ENCODE measurements at places on chromosomes 7 and 10.
A peak's percentile ranks its signal among the peaks of the same experiment; 100 is the strongest.

- no peak for DNase-seq
These were observed 995.5 kb upstream of the C7orf33 start for GRCh38 chr7:147595042-147595441.

DNA sequence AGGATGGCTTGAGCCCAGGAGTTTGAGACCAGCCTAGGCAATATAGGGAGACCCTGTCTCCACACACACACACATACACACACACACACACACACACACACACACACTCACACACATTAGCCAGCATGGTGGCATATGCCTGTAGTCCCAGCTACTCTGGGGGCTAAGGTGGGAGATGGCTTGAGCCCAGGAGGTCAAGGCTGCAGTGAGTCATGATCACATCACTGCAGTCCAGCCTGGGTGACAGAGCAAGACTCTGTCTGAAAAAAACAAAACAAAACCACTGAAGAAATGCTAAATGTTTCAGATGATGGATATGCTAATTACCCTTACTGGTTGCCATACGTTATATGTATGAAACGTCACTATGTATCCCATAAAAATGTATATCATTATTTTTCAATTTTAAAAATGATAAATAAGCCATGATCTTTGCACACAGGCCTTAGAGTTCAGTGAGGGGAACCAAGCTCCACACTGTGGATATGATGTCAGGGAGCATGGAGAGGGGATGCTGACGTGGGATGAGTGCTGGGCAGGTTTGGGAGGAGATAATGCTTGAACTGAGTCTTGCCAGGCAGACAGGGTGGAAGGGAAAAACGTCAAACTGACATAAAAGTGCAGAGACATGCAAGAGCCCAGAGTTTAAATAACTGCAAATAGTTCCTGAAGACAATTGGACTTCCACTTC is 45.9 kb upstream of the ARHGAP12 start:
- no peak for DNase-seq

DNA sequence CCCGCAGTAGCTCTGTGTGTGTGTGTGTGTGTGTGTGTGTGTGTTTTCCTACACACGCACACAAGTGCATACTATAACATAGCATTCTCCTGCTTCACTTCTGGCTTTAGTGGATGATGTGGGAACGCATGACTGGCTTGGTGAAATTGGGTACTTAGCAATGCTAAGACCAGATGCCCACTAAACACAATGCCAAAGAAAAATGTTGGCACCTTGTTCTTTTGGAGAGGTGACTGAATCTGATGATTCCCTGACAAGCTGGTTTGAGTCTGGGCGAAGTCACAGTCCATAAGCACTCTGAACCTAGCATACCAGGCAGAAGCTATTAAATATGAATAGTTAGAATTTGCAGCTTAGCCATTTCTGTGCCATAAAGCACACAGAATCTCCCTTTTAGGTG is 68.0 kb upstream of the CDCA7L start:
- no peak for DNase-seq

DNA sequence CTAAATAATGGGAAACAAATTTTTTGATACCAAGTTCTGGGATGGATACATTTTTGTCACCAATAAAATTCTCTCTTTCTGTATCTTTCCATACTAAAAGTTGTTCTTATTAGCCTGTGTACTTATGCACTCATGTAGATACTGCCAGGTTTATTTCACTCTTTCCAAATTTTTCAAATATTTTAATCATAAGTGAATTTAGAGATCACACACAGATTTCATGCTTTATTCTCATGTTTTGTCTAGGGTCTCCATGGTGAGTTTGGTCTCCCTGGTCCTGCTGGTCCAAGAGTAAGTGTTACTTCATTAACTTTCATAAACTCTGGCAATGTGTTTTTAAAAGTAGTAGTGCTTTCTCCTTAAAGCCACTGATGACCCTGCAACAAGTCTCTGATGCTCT is 20.3 kb downstream of the COL1A2 start:
- no peak for DNase-seq

GRCh38 chr7:79455173-79455790 is 1.8 kb upstream of the MAGI2 start:
- peak; percentile 5 for DNase-seq

GRCh38 chr10:71817831-71818655 is 33.0 kb downstream of the PSAP start:
- DNase-seq = no peak

GRCh38 chr7:13057462-13058200 is 370.2 kb downstream of the ARL4A start:
- no peak for DNase-seq

GRCh38 chr7:99028261-99028973 is 115.5 kb downstream of the SMURF1 start:
- DNase-seq = no peak

DNA sequence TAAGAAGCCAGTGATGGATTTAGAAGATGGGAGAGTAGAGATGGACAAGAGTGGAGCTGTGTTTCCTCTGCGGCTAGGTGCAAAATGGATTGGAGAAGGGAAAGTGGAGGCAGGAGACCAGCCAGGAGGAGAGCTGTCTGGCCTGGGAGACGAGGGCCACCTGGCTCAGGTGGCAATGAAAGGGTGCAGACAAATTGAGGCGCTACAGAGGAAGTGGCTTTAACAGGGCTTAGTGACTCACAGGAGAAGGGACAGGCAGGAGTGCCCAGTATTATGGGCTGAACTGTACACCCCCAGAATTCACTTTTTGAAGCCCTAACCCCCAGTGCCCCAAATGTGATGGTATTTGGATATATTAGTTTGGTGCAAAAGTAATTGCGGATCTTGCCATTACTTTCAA is 65.6 kb upstream of the DUSP5 start:
- DNase-seq = no peak

DNA sequence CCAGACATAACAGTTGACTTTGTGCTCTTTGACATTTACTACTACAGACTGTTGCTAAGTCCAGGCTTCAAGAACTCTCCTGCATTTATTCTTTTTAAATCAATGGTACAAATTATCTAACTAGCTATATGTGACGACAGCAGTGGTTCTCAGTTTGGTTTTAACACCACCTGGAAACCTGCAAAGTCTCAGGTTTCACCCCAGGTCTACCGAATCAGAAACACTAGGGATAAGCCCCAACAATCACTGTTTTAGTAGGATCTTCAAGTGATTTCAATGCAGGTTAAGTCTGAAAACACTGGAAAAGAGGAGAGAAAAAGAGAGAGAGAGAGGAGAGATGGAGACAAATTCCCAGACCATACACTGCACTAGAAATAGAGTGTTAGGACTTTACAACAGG is 519.0 kb downstream of the PCDH15 start:
- no peak for DNase-seq

DNA sequence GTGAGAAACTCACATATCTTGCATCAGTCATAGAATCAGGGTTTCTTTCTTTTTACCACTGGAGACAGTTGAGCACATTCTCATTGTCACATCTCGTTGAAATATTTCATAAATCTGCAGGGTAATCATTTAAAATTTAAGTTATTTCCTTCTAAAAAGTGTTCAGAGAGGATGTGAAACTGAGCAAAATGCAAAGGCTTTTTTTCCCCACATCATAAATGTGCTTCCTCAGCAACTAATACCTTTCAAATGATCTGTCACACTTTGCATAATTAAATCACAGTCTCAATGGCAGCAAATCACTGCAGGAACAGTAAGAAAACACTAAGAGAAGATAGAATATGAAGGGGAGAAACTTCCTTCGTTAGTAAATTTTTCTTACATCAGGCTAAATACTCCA is 187.5 kb downstream of the EVX1 start:
- no peak for DNase-seq

DNA sequence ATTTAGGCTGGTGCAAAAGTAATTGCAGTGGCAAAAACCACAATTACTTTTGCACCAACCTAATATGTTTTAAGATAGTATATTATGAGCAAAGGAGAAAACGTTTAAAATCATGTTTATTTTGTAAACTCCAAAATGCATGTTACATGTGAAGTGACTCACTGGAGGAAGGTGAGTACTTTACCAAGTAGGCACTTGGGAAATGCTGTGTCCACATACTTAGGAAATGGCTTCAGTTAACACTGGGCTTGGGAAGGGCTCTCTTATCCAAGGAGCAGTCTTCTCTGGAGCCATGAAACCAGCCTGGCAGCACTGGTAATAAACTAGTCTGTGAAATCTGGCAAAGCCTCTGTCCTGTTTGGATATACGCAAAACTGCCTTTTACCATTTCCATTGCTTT is 4.4 kb downstream of the RPS24 start:
- no peak for DNase-seq

DNA sequence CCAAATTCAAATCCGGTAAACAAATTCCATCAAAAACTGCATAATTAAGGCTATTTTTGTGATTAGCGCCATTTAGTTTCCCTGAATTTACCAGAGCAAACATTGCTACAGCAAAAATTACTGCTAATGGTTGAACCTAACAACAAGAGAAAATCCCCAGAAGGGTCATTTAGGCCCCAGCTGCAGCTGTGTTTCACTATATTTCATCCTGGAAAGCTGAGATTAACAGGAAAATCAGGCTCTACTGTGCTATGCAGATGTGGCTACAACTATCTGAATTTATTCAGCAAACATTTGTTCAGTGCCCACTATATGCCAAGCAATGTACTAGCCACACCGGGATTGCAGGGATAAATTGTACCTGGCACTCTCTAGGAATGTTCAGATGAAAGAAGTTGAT is 104.0 kb downstream of the PON1 start:
- DNase-seq = no peak

GRCh38 chr10:121823993-121824463 is 103.8 kb downstream of the ATE1 start:
- no peak for DNase-seq

- DNase-seq = no peak
These were observed 4.3 kb downstream of the KCNH2 start for GRCh38 chr7:150973571-150974451.

DNA sequence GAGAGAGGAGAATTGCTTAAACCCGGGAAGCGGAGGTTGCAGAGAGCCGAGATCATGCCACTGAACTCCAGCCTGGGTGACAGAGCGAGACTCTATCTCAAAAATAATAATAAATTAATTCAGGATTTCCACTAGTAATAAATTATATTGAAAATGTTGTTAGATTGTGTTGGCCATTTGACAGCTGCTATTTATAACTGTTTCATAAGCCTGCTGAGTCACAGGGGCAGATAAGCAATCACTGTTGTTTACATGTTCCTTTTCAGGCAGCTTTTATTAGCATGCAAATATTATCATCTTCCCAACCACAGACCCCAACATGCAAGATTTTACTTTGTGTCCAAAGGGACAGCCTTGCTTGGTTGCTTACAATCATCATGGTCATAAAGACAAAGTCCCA is 49.5 kb upstream of the ZNF138 start:
- DNase-seq = no peak

- no peak for DNase-seq
These were observed 420.4 kb upstream of the SEMA3A start for GRCh38 chr7:84614821-84615501.

GRCh38 chr10:8138471-8138870 is 84.0 kb downstream of the GATA3 start:
- DNase-seq = no peak

DNA sequence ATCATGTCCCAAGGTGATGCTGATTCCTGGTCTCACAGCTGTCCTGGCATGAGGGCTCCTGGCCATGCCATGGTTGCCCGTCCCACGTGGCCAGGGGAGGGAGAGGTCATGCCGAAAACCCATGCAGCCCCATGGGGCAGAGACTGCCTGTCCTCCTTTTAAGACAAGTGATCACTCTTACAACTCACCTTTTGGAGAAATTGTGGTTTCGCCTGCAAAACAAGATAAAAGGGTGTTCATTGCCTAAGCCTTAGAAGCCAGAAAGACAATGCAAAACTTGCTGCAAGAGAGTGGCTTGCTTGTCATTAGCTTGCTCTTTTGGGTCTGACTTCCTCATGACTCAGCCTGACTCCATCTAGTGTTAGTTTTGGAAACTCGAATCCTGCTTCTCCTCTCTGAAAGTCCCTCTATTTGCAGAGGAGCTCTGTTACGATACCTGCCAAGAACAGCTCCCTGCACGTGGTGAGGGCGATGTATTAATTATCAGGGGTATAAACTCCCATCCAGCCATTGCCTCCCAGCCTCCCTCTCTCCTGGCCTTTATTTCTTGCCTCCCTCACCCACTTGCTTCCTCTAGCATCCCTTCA is 26.7 kb downstream of the TMEM273 start:
- DNase-seq = no peak

DNA sequence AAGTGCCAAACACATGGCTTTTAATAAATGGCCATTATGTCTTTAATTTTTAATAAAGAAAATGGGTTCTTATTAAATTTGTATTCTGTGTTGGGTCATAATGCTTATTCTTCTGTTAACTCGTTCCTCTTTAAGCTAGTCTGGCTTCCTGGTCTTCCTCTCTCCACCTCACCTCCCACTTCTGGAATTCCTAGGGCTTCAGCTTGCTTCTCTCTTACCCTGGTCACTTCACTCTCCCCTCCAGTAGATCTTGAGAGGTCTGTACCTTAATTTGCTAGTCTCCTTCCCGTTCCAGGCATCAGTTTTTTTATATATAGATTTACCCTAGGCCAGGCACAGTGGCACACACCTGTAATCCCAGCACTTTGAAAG is 111.2 kb downstream of the RALA start:
- DNase-seq = no peak

DNA sequence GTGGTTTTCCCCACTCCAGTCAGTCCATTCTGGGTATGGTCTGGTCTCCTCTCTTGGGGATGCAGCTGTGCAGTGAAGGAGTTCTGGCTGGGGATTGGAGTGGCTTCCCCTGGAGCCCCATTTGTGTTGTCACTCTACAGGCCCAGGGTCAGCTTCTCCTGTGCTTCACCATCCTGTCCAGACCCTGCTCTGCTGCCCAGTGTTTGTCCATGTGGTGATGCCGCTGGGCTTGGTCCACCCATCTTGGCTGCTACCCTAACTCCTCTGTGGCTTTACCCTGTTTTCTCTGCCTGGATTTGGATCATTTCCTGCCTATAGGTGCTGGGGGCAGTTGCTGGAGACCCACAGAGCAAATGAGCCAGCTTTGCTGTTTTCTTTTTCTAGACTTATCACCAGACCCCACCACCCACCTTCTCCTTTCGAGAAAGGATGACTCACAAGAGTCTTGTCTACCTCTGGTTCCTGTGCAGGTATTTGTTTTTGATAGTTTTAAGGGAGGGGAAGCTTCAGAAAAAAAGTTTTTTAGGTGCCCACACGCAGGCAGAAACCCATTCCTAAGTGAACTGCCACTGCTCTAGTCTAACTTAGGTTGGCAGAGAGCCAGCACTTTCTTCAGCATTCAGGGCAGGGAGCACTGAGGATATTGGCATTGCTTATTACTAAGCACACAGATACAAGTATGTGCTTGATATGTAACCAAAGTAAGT is 8.5 kb downstream of the ZDHHC16 start:
- DNase-seq = peak; percentile 37

DNA sequence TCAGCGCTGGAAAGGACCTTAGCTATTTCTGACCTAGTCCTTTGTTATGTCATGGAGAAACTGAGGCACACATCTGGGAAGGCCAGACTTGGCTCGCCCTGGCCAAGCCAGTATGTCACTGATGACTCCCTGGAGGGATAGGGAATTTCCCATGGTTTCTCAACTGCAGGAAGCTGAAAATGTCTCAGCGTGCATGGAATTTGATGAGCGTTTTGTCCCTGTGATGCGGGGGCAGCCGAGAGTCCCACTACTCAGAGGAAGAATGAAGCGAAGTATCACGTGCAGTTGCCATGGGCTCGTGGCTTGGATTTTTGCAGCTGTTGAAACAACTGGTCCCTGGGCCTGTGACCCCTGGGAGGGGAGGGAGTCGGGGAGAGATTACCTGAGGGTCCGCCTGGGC is 44.8 kb downstream of the CLIP2 start:
- no peak for DNase-seq

- no peak for DNase-seq
These were observed 420.5 kb upstream of the FOXK1 start for GRCh38 chr7:4261601-4261960.
